ENCODE measurements at places on chromosomes 1 and 21.

GRCh38 chr1:146012703-146013558 is 8.6 kb downstream of the HJV start:
- DNase-seq: no peak

GRCh38 chr1:198619375-198620140 is 19.3 kb upstream of the PTPRC start:
- DNase-seq: no peak

DNA sequence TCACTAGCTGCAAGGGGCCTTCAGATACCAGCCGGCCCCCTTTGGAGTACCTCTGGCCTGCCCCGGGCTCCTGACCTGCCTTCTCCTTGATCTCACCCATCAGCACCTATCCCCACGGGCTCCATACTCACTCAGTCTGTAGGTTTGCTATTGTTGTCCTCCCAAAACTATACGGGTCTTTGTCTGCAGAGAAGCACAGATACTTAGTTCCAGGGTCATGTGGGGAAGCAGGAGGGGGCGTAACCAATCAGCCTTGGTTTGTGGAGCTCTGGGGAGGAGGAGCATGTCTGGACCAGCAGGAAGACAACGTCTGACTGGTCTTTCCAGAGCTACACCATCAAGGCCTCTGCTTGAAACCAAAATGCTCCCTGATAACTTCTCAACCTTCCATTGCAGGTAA is 15.2 kb downstream of the TMEM63A start:
- DNase-seq: no peak

GRCh38 chr1:27102707-27103468 is 52.0 kb downstream of the SLC9A1 start:
- DNase-seq: peak; percentile 70

GRCh38 chr1:212915245-212916091 is 34.9 kb upstream of the VASH2 start:
- DNase-seq: no peak

GRCh38 chr1:156859523-156860112 is 701 bp upstream of the INSRR start:
- DNase-seq: no peak

DNA sequence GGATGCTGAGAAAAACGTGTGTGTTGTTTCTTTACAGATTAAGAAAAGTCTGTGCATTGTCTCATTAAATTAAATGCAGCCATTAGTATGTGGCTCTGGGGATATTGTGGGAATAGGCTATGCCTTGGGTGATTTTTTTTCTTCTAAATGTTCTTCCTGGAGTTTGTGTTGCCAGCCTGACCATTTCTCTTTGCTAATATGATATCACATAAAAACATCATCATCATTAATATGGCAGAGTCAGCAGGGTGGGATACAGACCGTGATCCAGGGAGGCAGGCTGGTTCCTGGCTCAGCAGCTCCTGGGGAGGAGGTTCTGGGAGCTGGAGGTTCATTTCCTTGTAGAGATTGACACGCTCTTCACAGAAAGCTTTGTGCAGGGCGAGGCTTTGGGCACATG is 60.7 kb upstream of the SELENON start:
- DNase-seq: no peak

DNA sequence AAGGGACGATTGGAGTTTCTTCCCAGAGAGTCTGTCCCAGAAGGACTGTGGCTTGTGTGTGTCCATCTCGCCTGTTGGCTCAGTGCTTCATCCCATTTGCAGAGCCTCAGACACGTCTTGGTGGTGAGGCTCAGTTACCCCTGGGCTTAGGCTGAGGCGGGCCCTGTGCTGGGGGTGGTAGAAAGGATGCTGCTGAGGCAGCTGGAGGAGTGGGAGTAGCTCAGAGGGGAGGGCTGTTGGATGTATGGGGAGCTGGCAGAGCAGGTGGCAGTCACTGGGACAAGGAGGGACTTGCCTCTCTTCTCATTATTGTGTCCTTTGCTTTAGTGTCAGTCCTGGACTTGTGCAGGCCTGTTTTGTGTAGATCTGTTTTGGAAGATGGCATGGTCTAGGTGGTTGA is 7.3 kb upstream of the MIIP start:
- DNase-seq: no peak

GRCh38 chr1:47875831-47876586 is 121.2 kb downstream of the TRABD2B start:
- DNase-seq: no peak

- DNase-seq: no peak
Observed at GRCh38 chr1:24244519-24245268, 57.6 kb upstream of the IFNLR1 start.

DNA sequence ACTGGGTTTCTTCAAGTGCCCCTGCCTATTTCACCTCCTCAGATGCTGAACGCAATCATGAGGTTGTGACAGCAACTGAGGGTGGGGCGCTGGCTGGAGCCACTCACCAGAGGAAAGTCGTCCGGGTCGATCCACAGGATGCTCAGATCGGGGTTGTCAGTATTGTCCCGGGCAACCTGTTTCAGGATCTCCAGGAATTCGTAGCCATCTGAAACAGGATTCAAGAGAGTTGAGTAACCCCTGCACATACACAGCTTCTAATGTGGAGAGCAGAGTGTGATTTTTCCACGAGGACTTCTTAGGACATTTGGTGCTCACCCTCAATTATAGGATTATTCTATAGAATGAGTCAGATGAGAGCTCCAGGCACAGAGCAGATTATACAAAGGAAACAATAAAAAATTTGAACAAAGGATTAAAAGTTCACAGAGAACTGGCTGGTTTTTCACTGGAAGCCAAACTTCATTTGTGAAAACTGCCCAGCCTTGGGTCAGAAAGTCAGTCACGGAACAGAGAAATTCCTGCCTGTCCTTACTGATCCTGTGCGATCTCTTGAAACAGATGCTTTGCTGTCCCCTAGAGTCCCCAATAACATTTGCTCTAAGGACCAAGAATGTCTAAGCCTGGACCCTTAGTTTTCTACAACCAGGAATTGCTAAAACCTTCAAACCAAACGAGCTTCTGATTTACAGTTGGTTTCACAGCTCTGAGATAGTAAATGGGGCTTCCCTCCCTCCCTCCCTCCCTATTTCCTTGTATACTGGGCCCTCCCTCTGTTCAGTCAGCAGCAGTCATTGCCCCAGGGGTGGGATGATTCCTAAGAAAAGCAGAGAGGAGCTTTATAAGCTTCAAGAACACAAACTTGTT is 63.2 kb downstream of the CASQ2 start:
- no peak for DNase-seq

GRCh38 chr1:91601554-91602376 is 101.1 kb downstream of the CDC7 start:
- DNase-seq: no peak

- DNase-seq: no peak
Observed at GRCh38 chr1:87093286-87093685, 178.9 kb downstream of the HS2ST1 start.

DNA sequence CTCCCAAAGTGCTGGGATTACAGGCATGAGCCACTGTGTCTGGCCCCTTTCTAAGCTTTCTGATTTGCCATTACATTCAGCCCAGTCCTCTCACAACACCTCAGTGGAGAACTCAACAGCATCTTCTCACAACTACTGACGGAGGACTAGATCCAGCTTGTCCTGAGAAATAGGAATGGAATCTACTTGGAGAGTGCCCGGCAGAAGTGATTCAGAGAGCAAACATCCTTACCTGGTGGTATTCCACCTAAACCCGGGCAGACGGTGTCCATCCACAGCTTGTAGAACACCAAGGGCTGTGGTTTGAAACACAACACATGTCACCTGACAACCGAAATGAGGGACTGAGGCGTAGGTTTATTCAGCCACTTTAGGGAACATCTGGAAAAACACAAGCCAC is 28.8 kb upstream of the CCSAP start:
- no peak for DNase-seq

- DNase-seq: no peak
Observed at GRCh38 chr1:65265651-65266351, 43.5 kb upstream of the DNAJC6 start.

DNA sequence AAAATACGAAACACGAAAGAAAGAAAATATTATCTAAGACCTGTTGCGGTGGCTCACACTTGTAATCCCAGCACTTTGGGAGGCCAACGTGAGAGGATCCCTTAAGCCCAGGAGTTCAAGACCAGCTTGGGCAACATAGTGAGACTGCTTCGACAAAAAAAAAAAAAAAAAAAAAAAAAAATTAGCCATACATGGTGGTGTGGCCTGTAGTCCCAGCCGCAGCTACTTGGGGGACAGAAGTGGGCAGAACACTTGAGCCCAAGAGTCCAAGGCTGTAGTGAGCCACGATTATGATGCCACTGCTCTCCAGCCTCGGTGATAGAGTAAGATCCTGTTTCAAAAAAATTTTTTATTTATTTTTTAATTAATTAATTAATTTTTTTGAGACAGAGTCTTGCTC is 1.5 kb upstream of the RAB13 start:
- DNase-seq: no peak

- no peak for DNase-seq
Observed at GRCh38 chr1:215583185-215583749, 16.2 kb downstream of the KCTD3 start.

- DNase-seq: no peak
Observed at GRCh38 chr1:9699361-9699760, 47.8 kb downstream of the PIK3CD start.

- DNase-seq: no peak
Observed at GRCh38 chr1:78651241-78651640, 1.6 kb downstream of the IFI44 start.

DNA sequence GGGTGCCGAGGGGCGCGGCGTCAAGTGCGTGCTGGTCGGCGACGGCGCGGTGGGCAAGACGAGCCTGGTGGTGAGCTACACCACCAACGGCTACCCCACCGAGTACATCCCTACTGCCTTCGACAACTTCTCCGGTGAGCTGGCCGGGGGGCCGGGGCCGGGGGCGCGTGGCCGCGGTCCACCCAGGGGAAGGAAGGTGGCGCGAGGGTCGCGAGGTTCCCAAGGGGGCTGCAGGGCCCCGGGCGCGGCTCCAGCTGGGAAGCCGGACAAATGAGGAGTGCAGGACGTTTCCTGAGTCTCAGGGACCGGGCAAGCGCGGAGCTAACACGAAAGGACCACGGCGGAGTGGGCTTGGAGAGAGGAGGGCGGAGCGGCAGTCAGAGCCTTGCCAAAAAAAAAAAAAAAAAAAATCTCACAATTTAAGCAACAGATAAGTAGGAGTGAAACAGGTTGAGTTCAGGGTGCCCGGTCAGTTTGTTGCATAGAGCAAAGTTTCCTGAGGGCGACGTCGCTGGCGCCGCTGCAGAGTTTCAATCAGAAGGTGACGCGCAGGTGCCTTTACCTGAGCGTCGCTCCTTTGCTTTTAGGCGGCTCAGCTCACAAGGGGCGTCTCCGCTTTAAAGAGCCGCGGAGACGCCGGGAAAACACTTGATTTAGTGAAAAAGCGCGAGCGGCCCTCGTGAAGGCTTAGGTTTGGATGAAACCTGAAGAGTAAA is 750 bp downstream of the RHOU start:
- no peak for DNase-seq

DNA sequence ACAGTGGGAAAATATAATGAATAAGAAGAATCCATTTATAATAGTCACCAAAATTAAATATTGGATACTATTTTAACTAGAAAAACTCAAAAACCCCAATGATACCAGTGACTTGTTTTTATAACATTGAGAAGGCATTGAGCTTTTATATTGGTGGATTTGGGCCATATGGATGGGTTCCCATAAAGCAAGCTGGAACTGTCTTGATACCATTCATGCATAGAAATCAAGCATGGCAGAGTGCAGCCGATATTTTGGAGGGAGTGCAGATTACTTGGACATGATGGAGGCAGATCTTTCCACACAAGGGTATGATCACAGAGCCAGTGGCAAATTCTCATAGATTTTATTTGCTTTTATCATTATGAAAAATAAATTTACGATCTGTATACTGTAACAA is 3.8 kb upstream of the RWDD3 start:
- DNase-seq: no peak

- no peak for DNase-seq
Observed at GRCh38 chr1:185495007-185495406, 178.0 kb upstream of the IVNS1ABP start.

GRCh38 chr1:11564237-11564636 is 85.3 kb downstream of the DISP3 start:
- DNase-seq: no peak
